AG09309 (cell line): ENCODE measurements at places on chromosomes 16 and 17.

DNA sequence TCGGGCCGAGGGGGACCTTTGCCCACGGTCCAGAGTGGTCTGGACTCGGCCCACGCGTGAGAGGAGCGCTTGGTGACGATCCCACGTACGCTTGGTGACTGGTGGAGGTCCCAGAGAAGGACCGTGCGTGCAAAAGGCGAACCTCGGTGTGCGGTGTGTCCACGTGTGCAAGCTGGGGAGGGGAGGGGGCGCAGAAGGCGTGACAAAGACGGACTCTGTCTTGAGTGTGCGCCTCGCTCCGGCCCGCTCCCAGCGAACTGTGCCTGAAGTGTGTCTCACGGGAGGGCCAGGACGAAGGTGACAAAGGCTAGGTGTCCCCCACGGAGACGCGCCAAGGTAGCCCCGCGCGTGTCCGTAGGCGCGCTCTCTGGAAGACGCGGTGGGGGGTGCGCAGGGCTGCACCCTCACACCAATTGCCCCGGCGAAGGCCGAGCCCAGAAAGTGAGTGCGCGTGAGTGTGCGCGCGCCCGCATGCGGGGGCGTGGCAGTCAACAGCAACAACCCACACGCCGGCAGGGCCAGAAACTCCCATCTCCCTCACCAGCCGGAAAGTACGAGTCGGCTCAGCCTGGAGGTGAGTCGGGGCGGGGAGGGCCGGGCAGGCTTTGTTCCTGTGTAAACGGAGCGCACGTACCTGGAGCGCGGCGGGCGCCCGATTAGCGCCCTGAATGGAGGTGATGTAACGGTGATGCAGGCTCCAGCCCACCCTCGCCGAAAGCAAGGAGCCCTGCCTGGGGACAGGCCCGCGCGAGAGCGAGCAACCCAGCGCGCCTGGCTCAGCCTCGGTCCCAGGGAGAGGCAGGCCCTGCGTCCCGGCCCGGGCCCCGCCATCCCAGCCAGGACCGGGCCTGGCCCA is at the start of gene GPRC5C:
TSS of gene GPRC5C (plus strand) at position 521 of the 856 bp plus-strand sequence. CDS start 7,689 bp downstream, outside the sequence.
- DNase-seq = no peak

- peak; percentile 72 for DNase-seq
Observed at GRCh38 chr17:39164675-39165143, 1.3 kb downstream of the ARL5C start.

- no peak for DNase-seq
Observed at GRCh38 chr16:25966172-25967097, 274.7 kb downstream of the HS3ST4 start.

- DNase-seq = no peak
Observed at GRCh38 chr17:19510903-19511302, 22.8 kb upstream of the SLC47A1 start.

DNA sequence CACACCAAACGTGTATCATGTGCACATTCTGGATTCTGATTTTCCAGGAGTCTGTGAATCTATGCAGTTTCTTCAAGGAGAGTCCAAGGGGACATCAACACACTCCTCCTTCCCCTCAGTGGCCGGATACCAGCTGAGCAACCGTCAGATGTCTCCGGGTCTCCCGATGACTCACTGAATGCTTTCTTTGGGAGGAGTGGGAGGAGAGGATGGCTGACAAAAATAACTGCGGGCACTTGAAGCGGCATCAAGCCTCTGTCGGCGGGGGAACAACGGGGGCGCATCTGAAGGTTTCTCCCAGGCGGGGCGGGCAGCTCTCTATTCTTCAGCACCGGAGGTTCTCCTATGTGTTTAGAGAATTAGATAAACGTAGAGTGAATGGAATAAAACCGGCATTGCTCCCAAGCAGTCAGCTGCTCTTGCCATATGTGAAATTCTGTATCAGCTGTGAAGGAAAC is 24.6 kb upstream of the LRRC75A start:
- DNase-seq = no peak
